ENCODE measurements at places on chromosomes 1 and 21.

GRCh38 chr1:177020851-177021589 lies 143.5 kb downstream of the ASTN1 start:
- no peak for DNase-seq

GRCh38 chr1:182968836-182969734 lies 16.1 kb upstream of the SHCBP1L start:
- no peak for DNase-seq

GRCh38 chr1:39732730-39733129 lies 6.0 kb upstream of the PPIE start:
- DNase-seq = no peak

- no peak for DNase-seq
Measured at GRCh38 chr1:53781654-53782053, 42.7 kb upstream of the GLIS1 start.

DNA sequence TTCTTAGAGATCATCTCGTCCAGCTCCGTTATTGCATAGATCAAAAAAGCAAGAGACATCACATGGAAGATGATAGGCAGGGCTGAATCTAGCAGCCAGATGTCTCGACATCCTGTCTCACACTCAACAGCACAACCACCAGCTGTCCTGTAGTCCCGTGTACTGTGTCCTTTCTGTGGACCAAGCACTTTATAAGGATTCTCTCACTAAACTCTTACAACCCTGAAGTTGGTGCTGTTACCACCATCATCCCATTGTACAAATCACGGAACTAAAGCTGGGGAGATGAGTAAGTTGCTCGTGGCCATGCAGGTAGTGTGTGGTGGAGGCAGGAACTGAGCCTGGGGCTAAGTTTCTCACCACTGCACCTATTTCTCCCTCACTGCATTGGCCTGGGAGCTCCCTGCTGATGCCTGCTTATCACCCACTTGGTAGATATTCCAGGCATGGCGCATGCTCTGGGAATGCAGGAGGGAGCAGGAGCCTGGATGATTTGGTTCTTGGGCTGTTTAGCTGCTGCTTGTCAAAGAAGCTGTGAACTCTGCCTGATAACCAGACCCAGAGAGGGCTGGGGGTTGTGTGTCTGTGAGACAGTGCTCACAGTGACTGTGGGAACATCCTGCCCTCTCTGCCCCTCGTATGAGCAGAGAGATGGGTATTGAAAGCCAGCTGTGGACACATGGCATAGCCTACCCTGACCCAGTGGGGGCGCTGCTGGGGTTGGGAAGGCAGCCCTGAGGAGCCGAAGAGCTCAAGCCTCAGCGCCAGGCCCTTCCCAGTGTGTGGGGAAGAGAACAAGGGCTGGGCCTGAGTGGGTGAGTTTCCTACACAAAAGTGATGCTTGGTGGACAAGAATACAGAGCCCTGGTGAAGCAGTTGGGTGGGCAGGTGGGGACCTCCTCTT lies 13.6 kb downstream of the PPFIA4 start:
- DNase-seq = no peak

- no peak for DNase-seq
Measured at GRCh38 chr1:19250629-19251304, 557 bp downstream of the EMC1 start.

DNA sequence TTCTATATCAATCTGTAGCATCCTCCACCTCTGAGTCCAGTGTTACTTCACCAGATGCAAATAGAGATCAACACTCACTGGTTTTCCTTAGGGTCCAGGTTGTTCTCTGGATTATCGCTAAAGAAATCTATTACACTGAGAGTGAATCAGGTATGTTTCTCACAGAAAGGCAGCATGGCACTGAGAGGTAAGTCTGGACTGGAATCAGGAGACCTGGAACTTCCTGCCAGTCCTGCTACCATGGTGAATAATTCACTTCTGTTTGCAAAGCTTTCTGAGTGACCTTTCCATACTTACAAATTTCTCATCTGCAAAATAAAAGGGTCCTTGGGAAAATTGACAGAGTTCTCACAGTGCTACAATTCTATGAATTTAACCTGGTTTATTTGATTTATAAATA lies 1583.3 kb downstream of the MRPL39 start:
- no peak for DNase-seq

DNA sequence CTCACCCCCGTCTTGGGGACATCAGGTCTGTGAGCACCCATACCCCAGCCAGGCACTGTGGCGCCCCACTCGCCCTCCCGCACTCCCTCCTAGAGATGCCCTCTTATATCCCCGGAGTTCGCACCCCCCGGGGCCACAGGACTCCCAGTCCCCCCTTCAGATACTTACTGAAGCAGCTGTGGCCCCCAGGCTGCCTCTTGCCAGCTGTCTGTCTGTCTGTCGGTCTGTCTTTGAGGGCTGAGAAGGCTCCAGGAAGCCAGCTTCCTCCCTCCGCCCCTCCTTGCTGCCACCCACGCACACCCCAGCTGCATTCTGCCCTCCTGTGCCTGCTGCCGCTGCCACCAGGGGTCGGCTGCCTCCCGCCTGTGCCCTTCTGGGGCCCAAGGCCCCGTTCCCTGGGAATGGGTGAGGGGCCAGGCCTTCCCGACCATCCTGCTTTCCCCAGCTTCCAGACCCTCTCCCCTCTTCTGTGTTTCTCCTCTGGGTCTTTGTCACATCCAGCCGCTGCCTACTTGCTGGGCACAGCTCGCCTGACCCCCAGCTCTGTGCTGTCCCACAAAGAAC lies at the start of gene PTPN7:
PTPN7 (minus strand) TSS at position 226 of the 564 bp plus-strand sequence. CDS start 1,200 bp downstream, outside the sequence.
- DNase-seq = no peak

DNA sequence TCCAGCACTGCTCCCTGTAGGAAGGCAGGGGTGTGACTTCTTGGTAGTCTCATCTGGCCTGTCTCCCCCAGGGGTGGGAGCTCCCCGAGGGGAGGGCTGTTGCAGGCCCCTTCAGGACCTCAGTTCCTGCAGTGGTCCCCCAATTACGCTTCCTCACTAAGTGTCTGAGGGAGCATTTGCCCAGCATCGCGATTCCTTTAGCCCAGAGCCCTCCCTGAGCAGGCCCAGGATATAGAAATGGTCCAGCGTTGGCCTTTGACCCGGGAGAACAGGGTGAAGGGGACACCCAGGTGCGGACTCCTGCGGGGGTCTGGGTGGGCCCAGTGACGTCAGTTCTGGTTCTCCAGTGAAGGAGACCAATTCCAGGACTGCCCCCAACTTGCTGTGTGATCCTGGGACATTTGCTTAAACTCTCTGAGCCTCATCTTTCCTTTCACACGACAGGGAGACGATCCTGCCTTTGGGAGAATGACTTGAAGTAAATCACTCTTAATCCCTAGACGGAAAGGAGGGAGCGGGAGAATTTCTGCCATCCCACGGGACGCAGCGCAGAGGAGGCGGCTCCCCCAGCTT lies 32.6 kb upstream of the BTG2 start:
- no peak for DNase-seq

DNA sequence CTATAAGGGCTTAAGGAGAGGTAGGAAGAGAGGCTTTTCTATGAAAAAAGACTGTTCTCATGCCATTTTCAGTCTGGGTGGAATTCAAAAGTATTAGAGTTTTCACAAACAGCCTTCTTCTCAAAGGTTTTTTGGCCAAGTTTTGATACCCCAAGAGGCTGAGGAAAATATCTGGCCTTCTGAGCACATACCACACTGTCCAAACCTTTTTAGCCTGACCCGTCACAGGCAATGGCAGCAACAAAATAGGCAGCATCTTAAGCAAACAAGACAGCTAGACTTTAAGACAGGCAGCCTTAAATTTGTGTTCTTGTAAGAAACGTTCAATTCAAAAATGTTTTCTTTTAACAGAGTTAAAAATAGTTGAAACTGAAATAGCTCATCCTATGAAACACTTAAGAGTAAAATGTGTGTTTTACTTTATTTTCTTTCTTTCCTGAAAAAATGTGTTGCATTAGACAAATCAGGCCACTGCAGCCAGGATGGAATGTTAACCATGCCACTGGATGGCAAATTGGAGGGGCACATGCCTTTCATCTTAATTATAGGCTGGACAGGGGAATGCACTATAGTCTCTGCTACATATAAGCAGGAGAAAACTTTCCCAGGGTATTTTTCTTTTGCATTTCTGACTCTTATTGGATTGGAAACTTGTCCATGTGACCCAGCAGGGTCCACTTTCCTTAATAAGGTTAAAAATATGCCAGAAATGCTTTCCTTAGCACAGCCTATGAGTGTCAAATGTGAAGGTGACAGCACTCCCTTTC lies 315.0 kb downstream of the TGFB2 start:
- no peak for DNase-seq

DNA sequence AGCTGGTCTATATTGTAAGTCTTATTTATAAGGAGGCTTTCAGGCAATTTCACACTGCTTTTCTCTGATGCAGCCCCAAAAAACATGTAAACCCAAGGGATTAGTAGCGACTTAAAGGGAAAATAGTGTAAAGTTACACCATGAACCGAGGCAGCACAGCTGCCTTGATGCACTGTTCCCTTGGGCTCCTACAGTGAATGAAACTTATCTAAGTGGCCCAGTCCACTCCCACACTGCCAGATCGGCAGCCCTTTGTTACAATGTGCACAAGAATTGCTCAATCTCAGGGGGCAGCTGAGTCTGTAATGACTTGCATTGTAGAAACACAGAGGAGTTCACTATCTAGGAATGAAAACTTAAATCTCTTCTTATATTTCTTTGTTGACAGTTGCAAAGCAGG lies 120.8 kb upstream of the ADGRL2 start:
- no peak for DNase-seq

GRCh38 chr1:29673669-29674626 lies 437.6 kb downstream of the PTPRU start:
- DNase-seq = no peak

GRCh38 chr1:193537266-193538002 lies 351.0 kb upstream of the B3GALT2 start:
- DNase-seq = no peak

DNA sequence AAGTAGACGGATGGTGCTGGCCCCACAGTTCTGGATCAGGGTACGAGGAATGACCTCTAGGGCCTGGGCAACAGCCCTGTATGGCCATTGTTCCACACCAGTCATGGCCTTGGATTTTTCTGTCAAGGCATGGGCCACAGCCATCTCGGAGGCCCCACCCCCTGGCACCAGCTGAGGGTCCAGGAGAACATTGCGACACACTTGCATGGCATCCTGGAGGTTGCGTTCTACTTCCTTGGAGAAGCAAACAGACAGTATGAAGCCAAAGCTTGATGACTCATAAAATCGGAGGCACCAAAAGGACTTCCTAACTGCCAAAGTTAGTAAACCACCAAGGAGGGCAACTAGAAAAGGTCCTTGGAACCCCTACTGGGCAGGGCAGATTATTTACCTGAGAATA lies 11.9 kb upstream of the VHLL start:
- no peak for DNase-seq

DNA sequence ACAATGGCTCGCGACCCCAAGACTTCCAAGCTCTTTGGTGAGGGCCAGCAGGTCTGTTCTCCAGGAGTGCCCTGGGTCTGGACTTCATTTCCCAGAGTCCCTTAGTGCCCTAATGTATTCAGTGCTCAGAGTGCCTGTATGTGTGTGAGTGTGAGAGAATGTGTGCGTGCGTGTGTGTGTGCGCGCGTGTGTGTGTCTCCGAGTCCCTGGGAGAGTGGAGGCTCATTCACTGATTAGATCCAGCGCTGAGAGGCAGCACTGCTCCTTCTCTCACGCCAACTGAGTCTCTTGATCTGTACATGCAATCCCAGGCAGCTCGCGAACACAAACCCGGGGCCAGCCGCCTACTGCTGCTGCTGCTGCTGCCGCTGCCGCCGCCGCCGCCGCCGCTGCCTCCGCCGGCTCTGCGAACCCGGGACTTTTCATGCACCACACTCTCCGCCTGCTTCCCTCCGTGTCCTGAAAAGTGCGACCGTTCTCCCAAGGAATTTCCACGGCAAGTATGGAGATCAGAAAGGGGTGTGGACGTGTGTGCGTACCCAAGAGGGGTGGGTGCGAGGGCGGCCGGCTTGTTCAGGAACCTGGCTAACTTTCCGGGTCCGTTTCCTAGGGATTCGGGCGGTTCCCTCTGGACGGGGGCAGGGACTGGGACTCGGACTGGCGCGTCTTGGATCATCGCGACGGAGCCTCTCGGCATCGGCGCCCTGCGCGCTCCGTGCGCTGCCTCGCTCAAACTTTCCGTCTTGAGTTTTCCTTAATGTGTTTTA lies at the start of gene RNF220:
RNF220 (plus strand) TSS at position 225 of the 767 bp plus-strand sequence.
- DNase-seq = peak; percentile 13

DNA sequence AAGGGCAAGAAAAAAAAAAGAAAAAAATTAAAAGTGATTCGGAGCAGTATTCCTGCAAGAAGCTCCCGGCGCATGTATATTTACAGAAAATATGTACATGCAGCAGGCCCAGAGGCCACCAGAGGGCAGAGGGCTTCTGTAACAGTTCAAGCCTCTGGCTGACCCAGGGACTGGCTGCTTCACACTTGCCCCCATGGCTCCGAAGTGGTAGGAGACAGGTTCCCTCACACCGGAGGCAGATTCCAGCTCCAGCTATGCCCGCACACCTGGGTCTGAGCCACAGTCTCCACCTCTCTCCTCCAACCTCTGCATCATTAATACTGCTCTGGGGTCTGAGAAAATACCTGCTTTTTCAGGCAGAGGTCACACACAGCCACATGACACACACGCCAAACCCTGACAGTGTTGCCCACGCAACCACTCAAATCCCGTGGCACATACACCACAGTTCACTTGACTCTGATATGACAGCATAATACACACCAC lies 2.2 kb upstream of the ARHGAP30 start:
- no peak for DNase-seq

DNA sequence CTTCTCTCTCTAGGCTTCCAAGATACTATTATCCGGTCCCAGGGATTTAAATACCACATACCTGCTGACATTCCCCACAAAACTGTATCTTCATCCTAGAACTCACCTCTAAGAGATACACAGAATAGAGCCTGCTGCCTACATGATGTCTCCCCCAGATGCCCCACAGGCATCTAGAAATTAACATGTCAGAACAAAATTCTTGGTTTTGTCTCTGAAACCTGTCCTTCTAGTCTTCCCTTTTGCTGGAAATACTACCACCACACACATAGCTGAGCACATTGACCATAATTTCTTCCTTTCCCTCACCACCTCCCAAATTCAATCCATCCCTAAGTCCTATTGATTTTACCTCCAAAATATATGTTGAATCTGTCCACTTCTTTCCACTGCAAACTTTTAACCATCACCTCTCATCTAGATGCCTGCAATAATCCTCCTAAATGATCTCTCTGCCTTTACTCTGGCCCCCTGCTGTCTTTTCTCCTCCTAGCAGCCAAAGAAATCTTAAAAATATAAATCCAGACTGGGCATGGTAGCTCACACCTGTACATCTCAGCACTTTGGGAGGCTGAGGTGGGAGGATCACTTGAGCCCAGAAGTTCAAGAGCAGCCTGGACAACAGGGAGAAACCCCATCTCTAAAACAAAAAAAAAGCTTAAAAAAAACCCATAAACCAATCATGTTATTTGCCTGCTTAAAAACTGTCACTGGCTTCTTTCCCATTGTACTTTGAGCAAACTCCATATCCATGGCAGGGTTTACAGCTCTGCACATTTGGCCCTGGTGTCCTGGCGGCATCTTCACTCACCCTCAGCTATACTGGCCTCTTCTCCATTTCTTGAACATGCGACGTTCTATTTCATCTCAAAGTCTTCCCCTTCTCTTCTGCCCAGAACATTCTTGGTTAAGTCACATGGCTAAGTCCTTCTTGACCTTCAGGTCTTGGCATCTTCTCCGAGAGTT lies 6.2 kb upstream of the FAM76A start:
- DNase-seq = no peak

Measured in NCI-H187 (cell line).